ENCODE measurements at places on chromosomes 4 and X.

- no peak for DNase-seq
Measured at GRCh38 chr4:106301393-106302061, 14.5 kb downstream of the TBCK start.

DNA sequence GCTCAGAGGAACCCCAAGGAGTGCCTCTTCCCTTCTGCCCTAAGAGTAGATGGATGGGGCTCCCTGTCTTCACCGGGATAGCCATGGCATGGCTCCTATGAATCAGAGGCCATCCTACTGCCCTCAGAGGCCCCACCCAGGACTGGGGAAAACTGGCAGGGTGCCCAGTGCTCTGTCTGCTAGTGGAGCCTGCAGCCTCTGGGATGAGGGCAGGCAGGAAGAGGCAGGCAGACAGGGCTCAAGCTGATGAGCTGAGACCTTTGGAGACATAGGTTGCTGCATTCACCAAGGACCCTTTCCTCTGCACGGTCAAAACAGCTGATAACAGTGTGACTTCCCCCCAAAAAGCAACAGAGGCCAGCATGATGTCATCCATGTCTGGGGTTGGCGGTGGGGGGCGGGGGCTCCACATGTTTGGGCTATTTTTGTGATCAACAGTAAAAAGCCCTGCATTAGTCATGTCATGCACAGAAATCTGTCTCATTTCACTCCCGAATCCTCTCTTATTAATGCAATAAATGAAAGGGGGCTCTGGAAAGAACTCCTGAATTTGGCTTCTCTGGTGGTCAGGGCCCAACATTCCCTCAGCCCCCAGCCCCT is 207.6 kb upstream of the MAMLD1 start:
- no peak for DNase-seq

- DNase-seq = no peak
Measured at GRCh38 chr4:128951316-128951715, 141.8 kb downstream of the JADE1 start.

GRCh38 chrX:6446582-6446981 is 88.3 kb downstream of the VCX3A start:
- no peak for DNase-seq

GRCh38 chr4:177596035-177596434 is 153.8 kb upstream of the AGA start:
- DNase-seq = no peak

DNA sequence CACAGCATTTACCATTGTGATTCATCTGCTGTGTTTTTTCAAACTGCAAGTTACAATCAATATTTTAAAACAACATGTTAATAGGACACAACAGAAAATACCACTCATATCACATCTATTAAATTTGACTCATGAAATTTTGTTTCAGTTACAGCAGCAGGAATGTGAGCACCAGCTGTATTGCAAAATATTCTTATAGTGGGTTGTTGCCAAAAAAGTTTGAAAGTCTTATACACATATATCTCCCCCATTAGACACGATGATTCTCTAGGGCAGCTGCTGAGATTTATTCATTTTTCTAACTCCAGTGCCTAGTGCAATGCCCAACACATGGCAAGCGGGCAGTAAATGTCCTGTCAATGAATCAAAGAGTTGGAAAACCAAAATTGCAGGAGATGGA is 26.6 kb upstream of the NKX3-2 start:
- no peak for DNase-seq

DNA sequence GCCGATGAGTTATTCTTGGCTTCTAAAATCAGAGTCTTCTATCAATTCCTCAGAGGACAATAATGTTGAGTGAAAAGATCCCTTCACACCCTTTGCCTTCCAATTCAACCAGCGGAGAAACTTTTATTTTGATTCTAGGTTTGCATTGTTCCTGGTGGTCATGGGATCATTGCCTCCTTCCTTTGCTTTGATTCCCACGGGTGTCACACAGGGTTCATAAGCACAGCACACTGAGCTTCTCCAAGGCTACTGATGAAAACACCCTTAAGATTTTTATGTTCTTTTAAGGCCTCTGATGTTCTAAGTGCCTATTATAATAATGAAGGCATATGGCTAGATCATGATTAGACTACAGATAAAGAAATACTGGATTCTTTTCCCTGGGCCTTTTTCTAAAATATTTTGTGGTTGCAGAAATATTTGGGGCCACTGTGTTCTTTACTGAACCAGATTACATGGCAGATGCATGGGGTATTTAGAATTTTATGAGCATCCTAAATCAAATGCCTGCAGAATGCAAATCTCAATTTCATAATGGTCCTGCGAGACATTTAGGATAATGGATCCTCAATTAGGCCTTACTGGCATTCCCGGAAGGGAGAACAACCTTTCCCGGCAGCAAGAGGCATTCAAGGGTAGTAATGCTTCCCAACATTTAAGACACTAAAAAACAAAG is 43.9 kb upstream of the FGFBP2 start:
- DNase-seq = no peak

GRCh38 chrX:68719181-68719903 is 71.9 kb downstream of the STARD8 start:
- no peak for DNase-seq

DNA sequence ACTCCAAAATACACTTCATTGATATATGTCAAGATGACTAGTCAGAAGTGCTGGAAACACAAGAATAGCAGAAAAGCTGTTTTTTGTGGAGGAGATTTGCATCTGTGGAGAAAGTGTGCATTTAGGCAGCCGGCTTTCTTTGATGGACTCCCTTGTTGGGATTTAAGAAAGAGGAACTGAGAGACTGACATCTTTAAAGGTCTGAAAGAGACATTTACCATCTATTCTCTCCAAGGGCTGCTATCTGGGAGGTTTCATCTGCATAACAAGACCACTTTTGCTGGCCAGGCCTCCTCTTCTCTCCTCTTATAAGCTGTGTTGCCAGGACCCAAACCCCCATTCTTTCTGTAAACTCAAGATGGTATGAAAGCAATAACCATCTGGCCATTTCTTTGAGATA is 1065.0 kb downstream of the NLGN4X start:
- DNase-seq = no peak

GRCh38 chr4:129968366-129968765 is 872.4 kb downstream of the C4orf33 start:
- no peak for DNase-seq

DNA sequence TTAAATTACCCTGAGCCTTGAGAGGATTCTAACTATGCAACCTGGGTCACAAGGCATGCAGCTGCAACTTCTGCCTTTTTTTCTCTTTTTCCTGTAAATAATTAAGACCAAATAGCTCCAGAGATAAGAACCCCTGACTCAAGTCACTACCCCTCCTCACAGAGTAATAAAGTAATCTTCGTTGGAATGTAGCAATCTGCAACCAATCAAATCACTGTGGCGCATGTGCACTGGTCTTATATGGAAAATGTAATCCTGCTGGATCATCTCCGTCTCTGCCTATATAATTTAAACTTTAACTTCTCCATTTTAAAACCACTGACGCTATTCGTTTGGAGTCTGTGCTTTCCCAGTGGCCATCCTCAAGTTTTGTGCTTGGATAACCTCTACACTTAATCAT is 6.1 kb upstream of the EFHC2 start:
- no peak for DNase-seq

- DNase-seq = no peak
Measured at GRCh38 chrX:20218836-20219505, 47.7 kb downstream of the RPS6KA3 start.

DNA sequence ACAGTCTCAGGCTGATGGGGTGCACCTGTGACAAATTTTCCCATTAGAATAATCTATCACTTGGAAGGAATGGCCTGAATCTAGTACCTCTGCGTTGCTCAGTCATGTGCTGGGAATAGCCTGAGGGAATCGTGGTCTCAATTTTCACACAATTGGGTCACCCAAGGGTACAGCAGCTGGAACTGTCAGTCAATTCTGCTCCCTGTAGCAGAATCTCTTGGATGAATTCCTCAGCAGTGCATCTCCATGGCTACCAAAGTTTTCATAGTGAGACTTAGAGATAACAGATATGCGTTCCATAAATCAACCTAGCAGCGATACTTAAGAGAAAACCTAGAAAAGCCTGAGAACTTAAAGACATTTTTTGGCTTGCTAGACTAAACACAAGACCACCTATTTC is 288.7 kb upstream of the CTSO start:
- DNase-seq = no peak

- no peak for DNase-seq
Measured at GRCh38 chr4:121923306-121923705, 28.6 kb downstream of the TRPC3 start.

DNA sequence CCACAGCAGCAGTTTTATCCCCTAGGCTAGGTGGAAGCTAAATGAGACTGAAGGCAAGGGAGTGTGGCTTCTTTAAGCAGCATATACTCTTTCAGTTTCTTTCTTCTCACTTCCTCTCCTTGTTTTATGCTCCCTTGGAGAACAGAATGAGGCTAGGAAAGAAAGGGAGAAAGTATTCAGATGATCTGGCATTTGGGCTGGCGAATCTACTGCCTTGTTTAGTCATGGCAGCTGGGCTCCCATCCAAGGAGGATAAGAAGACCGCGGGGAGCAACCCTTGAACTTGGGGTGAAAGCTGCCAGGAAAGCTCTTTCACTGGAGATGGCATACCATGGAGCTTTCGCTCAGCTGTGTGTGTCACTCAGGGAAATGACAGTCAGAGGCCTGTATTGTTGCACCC is 72.1 kb downstream of the ARHGEF38 start:
- no peak for DNase-seq
